ENCODE measurements at places on chromosomes 3 and 15.

DNA sequence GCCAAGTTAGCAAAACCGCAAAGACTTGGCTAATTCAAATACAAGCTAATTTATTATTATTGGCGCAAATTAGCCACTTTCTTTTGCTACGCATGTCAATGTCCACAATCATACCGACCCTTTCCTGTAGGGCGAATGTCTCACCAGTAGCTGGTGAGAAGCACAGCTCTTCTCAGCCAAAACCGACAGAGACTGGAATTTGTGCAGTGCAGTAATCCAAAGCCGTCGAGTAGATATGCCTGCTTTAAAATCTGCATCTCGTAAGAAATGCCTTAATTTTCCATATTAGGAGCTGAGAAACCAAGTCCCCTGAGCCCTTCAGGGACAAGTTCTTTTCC lies 614 bp upstream of the MINDY2 start:
- no peak for DNase-seq

DNA sequence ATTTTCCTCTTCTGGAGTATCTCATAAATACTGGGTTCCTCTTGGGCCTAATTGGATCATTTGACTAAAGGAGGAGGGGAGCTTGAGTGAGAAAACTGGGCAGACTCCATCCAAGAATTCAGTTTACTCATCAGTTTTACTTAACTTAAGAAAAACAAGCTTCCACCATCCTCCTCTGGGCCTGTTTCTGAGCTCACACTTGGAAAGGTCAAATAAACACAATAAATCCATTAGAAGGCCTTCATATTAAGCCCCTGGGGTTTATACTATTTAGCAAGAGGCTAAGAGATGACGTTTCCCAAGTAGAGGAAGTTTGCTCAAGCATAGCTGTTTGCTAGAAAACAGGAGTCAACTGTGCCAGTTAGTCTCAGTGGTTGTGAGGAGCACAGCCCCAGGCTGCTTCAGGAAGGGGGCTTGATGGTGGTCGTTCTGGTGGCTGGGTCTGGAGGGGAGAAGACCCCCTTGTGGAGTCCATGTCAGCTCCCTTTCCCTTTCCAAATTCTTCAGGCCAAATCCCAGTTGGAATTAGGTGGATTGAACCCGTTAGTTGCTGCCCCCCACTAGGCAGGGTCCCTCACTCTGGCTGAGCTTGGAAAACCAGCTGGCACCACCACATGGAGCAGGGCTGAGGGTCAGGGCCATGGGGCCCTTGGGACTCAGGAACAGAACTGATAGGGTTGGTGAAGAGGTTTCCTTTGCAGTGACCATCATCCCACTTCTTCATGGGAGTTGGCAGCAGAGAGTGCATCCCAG lies 64.8 kb downstream of the SPSB4 start:
- DNase-seq = no peak

GRCh38 chr3:15693355-15693754 lies 91.8 kb downstream of the BTD start:
- DNase-seq = no peak

DNA sequence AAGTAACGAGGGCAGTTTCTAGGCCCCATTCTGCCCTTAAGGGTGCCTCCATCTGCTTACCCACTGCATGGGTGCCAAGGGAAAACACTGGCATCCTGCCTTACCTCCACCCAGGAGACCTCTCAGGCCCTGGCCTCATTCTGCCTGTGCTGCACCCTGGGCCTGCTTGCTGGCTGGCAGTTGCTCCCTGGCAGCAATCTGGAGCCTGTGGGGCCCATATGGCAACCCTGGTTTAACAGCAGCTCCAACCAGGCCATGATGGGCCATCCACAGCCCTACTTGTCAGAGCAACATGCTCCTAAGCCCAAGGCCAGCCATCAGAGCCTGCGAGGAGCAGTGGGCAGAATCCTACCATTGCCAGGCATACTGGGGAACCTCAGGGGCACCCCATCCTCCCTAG lies 3.7 kb downstream of the C3orf18 start:
- no peak for DNase-seq

GRCh38 chr15:34679291-34679690 lies 75.5 kb downstream of the GJD2 start:
- DNase-seq = no peak
